Thoracic aorta (tissue), 2 donors: ENCODE measurements at places on chromosomes 6 and 20. TPM values are rescaled to one million over a fixed set of nuclear protein-coding genes. Genes with fewer than 3 reads are reported as not detected.

Gene MMP24
- 0.27 TPM for total RNA-seq

Gene FRMD1
- total RNA-seq, result not detected

DNA sequence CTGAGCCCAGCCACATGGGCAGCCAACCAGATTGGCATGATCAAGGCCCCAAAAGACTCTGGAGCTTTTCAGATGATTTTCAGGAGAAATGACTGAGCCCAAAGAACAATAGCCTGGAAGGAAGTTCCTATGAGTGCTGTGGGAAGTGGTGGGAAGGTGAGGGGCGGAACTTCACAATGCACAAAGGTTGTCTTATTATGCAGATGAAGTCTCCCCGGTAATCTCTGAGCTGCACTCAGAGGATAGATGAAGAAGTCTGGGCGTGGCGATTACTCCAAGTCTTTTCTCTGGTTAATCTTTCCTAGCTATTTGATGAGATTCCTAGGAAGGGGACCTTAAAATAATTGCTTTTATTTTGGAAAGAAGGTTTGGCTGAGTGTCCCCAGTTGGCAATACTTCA, 36.9 kb downstream of the LBP start:
- no peak for DNase-seq

DNA sequence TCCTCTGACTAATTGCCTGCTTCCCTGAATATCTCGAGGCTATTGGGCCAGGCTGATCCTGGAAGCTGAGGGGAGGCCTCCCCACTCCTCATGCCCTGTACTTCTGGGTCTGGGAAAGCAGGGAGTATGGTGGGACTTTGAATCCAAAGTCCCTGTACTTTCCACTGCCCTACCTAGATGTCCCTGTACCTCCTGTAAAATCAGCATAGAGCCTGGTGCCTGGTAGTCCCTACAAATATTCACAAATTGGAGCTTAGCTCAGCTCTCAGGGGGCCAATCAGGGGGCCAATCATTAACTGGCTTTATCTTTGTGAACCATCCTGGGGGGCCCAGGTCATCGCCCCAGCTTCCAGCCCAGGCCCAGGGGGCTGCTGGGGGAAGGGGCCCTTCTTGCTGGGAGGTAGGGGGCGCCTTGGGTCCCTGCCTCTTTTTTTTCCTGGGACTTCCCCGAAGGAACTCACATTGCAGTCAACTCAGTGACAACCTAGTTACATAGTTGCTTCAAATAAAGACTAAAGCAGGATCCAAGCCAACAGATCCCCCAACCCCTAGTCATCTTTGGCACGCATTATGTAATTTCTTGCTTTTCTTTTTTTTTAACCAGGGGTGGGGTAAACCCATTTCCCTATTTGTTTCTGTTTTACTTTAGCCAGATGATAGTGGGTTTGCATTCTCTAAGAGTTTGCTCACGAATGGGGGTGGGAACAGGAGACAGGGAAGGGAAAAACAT, 6.9 kb upstream of the VEGFA start:
- DNase-seq, result no peak

DNA sequence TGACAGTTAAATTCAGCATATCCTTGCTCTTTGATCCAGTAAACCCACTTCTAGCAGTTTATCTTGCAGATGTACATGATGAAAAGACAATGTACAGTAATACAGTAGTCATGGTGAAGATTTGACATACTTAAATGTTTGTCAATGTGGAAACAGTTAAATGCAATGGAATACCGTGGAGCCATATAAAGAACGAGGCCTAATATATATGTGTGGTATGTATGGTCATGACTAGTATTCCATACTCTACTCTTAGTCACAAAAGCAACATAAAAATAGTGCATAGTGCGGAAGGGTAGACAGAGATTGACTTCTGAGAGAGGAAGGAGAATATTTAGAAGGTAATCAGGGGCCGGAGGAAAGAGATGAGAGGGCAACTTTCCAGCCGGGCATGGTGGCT, 70.7 kb upstream of the ARMC2 start:
- DNase-seq, result no peak

Gene IL17F
- total RNA-seq, result not detected

- no peak for DNase-seq
Measured at GRCh38 chr6:51273228-51273961, 454.7 kb downstream of the TFAP2B start.
